ENCODE measurements at places on chromosomes 4 and X. TPM values are rescaled to one million over a fixed set of nuclear protein-coding genes. Genes with fewer than 3 reads are reported as not detected.

Gene ASB5
- 0.46 TPM for total RNA-seq

GRCh38 chr4:54231419-54231767, 2.3 kb downstream of the PDGFRA start:
- no peak for DNase-seq

DNA sequence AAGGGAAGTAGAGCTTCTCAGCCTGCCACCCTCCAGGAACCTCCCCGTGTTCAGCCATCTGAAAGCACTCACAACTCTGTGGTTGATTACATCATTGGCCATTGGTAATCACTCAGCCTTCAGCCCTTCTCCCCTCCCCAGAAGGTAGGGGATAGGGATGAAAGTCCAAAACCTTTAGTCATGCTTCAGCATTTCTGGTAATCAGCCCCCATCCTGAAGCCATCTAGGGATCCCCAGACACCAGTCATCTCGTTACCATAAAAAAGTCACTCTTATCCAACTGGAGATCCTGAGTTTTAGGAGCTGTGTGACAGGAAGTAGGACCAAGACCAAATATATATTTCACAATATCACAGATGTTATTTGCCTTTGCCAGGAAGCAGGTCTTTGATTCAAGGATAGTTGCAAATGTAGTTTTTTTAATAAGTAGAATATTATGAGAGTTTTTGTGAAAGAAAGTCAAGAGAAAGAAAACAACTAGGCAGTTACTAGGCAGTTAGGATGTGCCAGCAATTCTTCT, 364.6 kb upstream of the NOCT start:
- DNase-seq = no peak

GRCh38 chr4:98151145-98151924, 8.1 kb upstream of the STPG2 start:
- DNase-seq = no peak

DNA sequence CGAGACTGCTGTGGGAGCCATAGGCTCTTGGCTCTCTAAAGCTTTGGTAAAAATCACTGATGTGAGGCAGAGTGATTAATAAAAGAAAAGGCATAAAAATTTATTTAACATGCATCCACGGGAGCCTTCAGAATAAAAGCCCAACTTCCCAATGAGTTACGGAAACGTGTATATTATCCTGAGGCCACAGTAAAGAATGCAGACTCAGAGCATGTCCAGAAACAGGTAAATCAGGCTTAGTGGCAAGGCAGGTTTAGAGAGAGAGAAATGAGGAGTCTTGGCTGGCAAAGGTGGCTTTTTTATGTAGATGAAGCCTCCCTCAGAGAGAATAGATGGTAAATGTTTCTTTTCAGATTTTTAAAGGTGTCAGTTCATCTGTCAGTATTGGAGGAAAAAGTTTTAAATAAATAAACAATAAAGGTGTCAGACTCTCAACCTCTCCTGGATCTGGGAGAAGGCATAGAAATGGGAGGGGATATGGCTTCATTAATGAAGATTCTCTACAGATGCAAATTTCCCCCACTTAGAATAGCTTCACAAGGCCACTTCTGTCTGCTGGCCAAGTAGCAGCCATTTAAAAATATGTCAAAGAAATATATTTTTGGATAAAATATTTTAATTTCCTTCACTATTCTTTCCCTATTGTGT, 24.0 kb downstream of the C4orf51 start:
- no peak for DNase-seq

DNA sequence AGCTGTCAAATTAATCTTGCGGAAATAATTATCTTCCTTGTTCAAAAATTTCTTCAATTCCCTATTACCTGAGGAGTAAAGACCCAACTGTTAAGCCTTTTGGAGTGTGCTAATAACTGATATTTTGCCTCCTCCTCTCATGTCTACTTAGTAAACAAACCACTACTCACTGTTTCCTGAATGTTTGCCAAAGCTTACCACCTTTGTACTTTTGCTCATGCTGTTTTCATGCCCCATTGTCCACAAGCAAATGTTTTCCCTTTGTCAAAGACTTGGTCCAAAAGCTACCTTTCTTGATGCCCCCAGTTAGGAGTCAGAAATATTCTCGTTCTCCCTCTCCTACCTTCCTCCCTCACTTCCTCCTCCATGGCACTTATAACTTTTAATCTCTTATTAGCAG, 226.1 kb downstream of the ENOX2 start:
- DNase-seq = no peak

All from posterior vena cava (tissue), 2 donors.